ENCODE measurements at places on chromosomes 6 and 20. TPM values are rescaled to one million over a fixed set of nuclear protein-coding genes. Genes with fewer than 3 reads are reported as not detected.

The AKAP7 gene
- total RNA-seq: 4.0 TPM

The HCRTR2 gene
- total RNA-seq: not detected

The SIRPB1 gene
- total RNA-seq: 4.1 TPM

The TRDN gene
- not detected for total RNA-seq

The GTSF1L gene
- total RNA-seq: not detected

The SLC22A7 gene
- not detected for total RNA-seq

The PRDM1 gene
- total RNA-seq: 17.7 TPM

The ERGIC3 gene
- total RNA-seq: 172 TPM

The TSPO2 gene
- total RNA-seq: not detected

The LY6G6C gene
- not detected for total RNA-seq

The THEMIS gene
- not detected for total RNA-seq

The SPATA25 gene
- total RNA-seq: 1.2 TPM

The PPP1R14C gene
- 56.2 TPM for total RNA-seq

The SASH1 gene
- total RNA-seq: 17.3 TPM

The PTCHD4 gene
- total RNA-seq: 2.5 TPM

The PRSS16 gene
- total RNA-seq: 10.5 TPM
